ENCODE measurements at places on chromosomes 12 and 14.

- DNase-seq, result no peak
Observed at GRCh38 chr14:96246539-96246847, 9.5 kb upstream of the BDKRB1 start.

DNA sequence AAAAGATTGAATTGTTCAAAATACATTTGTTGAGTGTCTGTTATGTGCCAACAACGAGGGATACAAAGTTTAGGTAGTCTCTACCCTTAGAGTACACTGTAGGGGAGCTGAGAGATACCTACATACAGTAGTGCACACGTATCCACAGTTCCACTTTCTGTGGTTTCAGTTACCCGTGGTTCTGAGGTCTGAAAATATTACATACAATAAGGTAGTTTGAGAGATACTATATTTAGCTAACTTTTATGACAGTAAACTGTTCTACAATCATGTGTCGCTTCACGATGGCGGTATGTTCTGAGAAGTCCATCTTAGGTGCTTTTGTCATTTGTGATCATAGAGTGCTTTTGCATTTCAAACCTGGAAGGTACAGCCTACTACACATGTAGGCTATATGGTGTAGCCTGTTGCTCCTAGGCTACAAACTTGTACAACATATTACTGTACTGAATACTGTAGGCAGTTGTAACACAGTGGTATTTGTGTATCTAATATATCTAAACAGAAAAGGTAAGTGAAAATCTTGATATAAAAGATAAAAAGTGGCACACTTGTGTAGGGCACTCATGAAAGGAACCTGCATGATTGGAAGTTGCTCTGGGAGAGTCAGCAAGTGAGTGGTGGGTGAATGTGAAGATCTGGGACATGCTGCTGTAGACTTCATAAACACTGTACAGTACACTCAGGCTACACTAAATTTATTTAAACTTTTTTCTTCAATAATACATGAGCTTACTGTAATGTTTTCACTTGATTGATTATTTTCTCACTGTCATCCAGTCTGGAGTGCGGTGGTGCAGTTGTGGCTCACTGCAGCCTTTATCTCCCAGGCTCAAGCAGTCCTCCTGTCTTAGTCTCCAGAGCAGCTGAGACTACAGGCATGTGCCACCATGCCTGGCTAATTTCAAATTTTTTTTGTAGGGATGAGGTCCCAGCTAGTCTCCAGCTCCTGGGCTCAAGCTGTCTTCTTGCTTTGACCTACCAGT is 4.0 kb downstream of the CPSF6 start:
- no peak for DNase-seq

GRCh38 chr14:32497248-32497647 is 168.2 kb downstream of the AKAP6 start:
- DNase-seq, result no peak

GRCh38 chr12:121472150-121472905 is 72.4 kb downstream of the RNF34 start:
- DNase-seq, result no peak

DNA sequence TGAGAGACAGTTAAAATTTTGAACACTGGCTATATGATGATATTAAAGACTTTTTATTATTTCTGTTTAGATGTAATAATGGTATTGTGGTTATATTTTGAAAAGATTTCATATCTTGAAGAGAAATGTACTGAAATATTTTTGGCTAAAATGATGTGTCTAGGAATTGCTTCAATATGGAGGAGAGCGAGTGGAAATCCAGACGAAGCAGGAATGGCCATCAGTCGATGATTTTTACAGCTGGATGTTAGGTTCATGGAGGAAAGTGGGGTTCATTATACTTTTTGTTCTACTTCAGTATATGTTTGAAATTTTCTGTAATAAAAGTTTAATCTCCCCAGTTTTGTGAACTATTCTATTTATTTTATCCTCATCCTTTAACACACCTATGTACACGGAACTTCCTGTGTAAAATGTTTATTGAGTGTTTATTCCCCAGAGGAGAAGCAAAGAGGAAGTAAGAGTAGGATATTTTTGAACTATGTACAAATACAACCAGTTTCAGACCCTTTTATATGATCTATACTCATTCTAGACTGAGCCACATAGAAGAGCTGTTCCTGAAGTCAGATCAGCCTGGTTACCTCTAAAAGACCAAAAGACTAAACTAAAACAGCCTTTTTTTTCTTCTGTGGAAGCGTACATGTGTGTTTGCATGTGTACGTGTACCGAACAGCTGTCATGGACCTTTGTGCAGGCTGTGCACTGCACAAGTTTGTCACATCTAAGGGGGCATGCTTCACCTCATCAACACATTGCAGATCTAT is 211.0 kb upstream of the NUDT4 start:
- no peak for DNase-seq

GRCh38 chr14:104659764-104660523 is 29.5 kb upstream of the INF2 start:
- DNase-seq, result no peak

DNA sequence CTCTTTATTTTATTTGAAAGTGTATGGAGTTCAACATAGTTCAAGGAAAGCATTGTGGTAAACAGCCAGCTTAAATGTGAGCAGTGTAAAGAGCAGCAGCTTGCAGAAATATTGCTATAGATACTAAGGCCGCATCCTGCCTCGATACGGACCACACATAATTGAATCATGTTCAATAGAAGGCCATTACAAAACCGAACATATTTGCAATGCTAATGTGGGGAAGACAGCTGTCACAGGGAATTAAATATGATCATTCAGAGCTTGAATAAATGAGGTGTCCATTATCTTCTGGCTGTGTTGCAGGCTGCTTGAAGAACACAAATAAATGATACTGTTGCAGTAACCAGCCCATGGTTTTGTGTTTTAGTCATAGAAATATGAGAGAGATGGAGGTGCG is 173.2 kb downstream of the BRMS1L start:
- DNase-seq, result no peak

GRCh38 chr12:7375145-7375543 is 68.8 kb downstream of the CD163L1 start:
- no peak for DNase-seq

DNA sequence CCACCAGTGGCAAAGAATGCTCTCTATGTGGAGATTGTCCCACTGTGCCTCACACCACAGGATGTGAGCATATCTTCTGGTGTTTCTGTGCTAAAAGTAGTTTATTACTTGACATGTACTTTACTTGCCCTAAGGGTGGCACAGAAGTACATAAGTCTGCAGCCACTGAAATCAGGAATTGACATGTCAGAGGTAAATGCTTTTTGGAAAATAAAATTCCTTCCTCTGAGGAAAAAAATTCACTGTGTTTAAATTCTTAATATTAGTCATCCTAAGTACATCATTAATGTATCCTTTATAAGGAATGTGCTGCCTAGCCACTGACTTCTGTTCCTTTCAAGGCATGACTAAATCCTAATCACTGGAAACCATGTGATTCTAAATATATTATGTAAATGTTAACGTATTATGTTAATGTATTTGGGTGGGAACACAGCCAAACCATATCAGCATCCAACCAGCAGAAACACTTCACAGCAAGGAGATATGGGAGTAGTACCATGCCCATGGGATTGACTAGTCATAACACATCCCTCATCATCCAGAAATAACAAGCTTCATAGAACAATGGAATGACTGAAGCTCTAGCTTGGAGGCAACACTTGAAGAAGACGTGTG is 239.7 kb upstream of the PPFIA2 start:
- DNase-seq, result no peak

DNA sequence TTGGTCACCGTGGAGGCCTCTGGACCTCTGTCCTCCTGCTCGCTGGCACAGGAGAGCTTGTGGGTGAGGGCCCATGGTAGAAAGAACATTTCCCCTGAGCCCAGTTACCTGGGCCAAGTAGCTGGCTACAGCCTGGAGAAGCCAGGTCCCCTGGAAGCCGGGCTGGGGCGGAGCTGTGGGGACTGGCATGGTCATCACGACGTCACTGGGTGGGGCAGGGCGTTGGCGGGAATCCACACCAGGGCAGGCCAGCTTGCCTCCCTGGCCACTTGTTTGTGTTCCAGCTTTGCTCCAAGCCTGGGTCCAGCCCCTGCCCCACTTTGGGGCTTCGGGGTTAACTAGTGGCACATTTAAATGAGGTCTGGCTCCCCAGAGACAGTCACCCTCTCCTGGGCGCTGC is 35.0 kb upstream of the SLC24A4 start:
- no peak for DNase-seq

DNA sequence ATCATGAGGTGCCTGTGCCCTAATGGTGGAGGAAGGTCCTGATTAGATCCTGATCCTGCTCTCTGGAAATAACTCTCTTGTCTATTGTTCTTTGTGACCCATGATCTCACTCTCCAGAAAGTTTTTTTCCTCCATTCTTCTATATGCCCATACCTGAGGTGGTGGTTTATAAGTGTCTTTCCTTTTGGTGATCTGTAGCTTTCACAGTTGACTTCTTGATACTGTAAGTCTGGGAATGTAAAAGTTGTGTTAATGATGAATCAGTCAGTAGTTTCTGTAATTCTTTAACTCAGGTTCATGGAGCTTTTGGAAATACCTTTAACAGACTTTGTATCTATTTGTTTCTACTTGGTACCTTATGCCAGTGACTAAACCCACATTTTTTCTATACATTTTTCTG is 444.0 kb upstream of the FLRT2 start:
- no peak for DNase-seq

DNA sequence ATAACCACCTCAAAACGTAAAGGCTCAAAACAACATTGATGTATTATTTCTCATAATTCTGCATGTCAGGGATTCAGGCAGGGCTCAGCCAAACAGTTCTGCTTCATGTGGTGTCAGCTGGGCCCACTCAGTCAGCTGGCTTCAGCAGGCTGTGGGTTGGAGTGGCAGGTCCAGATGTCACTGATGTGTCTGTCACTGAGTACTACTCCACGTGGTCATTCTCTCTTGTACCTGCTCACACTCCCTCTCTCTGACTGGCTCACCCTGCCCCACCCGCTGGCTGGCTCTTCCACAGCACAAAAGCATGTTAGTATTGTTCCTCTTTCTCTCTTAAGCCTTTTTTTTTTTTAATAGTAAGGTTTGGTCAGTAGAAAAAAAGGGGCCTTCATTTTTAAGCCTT is 182.4 kb downstream of the DICER1 start:
- no peak for DNase-seq

DNA sequence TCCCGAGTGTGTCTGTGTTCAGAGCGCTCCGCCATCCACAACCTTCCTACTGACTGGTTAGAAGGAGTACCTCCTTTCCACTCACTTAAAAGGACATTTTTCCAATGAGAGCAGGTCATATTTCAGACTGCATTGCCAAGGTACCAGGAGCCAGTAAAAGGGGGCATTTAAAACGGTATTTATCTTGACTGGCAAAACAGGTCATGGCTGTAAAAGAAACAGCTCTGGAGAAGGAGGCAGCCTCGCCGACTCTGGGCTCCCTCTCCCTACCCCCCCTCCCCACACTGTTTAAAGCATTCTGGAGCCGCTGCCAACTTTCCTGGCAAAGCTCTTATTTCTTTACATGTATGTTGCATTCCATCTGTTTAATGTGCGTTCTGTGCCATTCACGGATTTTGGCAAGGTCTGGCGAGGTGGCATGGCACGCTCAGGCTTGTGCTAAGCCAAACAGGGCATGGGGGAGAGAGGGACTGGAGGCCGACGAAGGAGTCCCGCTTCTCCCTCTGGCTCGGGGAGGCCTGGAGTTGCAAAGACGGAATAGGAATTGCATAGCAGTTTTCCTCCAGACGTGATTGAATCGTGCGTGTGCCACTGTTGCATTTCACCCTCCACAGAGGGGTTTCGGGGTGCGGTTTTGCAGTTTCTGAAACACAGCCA is 41.2 kb upstream of the MED13L start:
- DNase-seq, result no peak

DNA sequence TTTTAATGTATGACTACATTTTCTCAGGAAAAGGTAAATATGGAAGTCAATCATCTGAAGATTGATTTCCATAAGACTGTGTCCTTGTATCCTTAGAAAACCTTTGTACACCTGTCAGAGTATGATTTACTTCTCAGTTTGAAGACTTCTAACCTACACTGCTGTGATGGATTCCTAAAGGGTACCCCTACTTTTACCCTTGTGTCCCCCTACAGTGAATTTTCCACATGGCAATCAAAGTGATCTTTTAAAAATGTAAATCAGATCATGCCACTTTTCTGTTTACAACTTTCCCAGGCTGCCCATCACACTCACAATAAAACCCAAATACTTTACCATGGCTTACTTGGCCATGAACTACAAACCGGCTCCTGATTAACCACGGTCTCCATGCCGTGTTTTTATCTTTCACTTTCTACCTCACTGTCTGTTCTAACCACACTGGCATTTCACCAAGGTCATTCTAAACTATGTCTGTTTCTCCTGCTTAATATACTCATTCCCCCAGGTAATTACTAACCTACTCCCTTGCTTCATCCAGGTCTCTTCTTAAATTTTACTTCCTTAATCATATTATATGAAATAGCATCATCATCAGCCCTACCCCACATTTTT is 8.1 kb downstream of the DNAI7 start:
- DNase-seq, result no peak

Measured in activated CD4-positive, alpha-beta T cell treated with anti-CD3 and anti-CD28 coated beads, Interleukin-2, amount 50 U/mL, for 48 hours (primary cell).